RPMI7951 (cell line): ENCODE measurements at places on chromosomes 1 and 21.

- no peak for DNase-seq
Measured at GRCh38 chr1:56390232-56390867, 189.0 kb downstream of the PLPP3 start.

DNA sequence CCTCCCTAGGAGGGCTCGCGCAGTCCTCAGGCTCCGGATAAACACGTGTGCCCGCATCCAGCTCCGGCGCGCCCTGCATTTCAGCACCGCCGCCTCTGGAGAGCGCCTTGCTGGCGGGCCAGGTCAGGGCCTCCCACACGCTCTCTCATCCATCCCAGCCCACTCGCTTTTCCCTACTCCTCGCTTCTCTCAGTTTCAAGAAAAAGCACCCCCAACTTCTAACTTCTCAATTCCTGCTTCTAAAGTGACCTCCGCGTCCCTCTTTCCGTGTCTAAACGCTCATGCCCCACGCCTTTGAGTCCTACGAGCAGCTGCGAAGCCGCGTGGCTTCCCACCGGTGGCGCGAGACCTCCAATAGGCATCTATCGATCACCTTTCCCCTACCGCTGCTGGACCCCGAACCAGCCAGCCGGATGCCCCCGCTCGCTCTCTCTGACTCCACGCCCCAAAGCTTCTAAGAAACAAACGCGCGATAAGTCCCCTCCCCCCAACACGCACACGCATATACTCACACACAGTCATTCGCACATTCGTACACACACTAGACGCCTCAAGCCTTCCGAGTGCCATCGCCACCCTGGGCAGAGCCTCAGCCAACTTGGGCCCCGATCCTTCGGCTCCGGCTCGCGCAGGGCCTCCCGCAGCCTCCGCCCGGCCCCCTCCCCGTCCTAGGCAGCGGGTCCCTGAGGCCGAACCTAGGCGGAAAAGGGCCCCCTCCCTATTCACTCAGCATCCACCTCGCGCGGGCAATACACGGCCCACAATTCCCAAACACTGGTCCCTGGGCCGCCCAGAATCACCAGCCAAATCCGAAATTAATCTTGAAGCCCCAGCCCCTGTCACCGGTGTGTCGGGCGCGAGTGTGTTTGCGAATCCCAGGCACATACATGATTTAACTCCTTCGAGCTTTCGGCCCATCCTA is 1.1 kb downstream of the NMNAT2 start:
- DNase-seq: peak; percentile 47

DNA sequence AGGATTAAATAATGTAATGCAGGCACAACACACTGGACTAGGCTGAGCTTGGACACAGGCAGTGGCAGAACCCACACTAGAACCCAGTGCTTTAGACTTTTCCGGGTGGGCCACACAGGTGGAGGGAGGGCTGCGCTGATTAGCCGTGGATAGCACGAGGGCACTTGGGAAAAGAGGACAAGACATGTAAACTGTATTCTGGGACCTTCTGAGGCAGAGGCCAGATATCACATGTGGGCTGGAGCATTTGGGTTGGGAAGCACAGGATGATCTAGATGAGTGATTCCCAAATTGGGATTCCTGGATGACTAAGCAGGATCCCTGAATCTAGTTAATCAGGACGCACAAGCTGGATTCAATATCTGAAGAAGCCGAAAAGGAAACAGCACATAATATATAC is 20.3 kb upstream of the A3GALT2 start:
- peak; percentile 55 for DNase-seq

DNA sequence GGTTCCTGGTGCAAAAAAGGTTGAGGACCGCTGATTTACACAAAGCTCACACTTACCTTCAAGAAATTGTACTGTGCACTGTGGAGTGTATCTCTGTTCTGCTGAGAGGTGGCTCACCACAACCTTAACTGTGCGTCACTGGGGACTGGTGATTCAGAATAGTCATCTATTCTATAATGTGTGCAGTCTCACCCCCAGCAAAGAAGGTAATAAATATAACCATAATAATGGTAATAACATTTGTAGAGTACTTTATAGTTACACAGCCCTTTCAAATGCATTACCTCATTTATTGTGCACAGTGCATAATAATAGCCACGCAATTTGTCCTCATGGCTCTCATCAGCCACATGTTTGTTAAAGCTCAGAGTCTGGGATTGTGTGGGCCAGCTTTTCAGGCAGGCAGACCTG is 59.4 kb upstream of the DUSP10 start:
- no peak for DNase-seq

DNA sequence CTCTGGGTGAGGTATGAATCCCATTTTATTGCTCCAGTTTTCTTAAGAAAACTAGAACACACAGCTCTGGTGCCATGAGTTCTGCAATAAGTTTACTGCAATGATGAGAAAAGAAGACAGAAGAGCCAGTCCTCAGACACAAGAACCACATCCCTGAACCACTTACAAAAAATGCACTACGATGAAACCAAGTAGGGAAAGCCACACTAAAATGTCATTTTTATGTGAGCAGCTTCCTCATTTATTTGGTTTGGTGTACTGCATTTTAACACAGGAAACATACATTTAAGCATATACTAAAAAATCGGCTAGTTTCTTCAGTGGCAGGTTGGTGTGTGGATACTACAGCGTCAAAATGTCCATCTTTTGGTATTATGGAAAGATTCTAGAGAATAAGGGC is 95.9 kb downstream of the PTPN14 start:
- DNase-seq: no peak

DNA sequence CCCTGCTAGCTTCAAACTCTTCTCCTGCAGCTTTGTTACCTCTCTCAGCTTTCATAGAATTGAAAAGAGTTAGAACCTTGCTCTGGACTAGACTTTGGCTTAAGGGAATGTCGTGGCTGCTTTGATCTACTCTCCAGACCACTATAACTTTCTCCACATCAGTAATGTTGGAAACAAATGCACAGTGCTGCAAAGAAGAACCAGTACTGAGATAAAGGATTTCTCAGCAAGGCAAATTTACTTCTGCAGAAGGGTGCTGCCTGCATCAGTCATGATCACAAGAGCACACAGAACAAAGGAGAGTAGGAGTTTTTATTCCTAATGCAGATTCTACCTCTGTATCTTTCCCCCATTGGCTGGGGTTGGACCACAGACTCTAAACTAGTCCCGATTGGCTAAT is 621.6 kb upstream of the CHRM3 start:
- no peak for DNase-seq

GRCh38 chr1:205442051-205442725 is 13.7 kb downstream of the BLACAT1 start:
- no peak for DNase-seq
